ENCODE measurements at places on chromosomes 3 and 15.

DNA sequence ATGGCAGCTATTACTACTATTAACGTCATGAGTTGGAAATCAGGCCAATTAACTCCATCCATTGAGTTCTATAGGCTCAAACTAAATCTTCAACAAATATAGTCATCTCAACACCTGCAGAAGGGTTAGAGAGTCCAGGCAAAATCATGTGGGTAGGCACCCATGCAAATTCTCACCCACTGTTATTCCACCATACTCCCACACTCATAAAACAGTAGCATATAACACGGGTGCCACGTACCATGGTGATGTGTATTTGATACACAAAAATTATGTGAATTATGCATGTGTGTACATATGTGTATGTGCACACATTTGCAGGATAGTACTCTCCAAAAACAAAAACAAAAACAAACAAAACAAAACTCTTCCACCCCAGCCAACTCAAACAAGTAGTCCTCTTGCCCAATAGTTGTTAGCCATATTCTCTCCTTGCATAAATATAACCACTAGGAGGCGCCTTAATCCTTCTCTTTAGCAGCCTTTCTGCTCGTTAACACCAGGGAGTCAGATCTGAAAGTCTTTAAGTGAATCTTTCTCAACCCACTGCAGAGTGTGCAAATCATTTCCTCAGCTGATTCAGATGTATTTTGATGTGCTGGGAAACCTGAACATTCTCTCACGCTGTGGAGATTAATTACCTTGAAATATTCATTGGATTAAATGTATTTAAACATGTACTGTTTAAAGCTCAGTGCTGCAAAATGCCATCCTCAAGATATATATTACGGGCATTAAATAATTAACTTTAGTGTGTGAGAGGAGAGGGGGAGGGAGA lies 38.0 kb upstream of the COPB2 start:
- DNase-seq, result peak; percentile 81

GRCh38 chr15:74377831-74378766 lies 10.7 kb upstream of the CYP11A1 start:
- no peak for DNase-seq

DNA sequence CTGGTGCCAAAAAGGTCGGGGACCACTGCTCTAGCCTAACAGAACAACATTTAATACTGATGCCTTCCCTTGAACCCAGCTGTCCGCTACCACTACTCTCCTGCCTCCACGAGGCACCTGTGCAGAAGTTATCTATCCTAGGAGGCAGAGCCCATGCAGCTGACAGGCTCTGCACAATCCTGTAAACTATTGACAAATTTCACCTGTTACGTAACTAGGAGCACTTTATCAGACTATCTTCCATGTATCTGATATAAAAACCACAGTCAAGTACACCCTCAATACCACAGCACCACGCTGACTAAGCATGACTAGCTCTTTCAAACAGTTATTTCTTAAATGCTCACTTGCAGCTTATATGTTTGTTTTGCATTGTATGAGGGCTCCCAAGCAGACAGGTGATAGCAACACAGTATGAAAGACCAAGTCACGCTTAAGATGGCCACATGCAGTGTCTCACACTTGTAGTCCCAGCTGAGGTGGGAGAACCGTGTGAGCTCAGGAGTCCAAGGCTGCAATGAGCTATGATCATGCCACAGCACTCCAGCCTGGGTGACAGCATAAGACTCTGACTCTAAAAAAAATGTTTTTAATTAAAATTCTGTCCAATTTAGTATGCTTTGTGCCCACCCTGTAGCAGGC lies 4.5 kb upstream of the IL17RC start:
- DNase-seq, result peak; percentile 70

GRCh38 chr3:69751074-69751476 lies 11.8 kb downstream of the MITF start:
- no peak for DNase-seq

DNA sequence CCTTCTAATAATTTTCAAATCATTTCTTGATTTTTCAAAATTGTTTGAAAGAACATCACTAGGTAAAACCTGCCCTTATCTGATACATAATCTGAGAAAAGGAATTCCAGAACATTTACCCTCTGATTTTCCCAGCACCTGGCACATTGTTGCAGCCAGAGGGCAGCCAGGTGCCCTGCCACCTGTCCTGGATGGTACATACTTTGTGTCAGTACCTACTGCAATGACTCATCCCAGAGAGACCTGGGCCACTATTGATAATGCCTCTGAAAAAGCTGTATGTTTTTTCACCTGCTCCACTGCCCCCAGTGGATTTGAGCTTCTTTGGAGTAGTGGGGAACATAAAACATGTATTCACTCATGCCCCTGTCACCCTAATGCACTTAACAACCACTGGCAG lies 648.9 kb upstream of the GBE1 start:
- no peak for DNase-seq

DNA sequence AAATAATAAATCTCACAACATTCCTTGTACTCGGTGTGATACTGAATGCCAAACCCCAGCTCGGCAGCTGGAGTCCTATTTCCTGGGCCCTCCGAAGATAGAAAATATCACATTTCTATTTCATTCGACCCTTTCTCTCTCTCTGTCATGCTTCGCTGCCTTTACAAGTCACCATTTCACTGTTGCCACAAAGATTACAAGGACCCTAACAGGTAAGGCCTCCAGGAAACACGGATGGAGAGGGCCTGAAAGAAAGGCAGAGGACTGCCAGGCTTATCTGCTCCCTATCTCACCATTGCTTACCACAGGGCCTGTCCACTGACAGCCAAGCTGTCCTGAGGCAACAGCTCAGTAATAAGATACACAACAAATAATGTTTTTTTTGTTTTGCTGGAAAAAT lies 376.5 kb downstream of the MECOM start:
- no peak for DNase-seq

DNA sequence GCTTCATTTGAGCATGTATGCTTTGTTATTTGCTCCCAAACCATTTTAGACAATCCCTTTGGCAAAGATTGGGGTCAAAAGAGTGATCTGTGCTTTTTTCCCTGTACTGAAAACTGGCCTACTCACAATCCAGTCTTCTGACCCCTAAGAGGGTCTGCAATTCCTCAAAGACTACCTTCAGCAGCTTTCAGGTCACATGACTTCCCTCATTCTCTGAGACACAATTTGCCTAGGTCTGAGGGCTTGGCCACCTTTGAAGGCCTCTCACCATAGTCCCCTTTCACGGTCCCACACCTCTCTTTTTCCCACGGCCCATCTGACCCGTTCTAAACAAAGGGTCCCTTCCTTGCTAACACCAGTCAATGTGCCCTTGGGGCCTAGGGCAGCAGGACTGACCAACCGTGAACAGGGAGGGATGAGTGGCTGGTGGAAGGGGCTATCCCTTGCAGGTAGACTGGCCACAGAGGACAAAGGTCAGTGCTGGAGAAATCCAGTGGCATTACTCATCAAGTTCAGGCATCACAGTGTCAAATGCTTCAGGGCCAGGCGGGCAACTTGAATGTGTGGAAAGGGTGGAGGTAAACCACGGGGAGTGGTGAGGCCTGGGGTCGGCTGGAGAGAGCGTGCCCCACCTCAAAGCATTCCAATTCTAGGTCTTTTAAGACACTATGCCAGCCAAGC lies 10.8 kb downstream of the RASL12 start:
- peak; percentile 37 for DNase-seq
